ENCODE measurements at places on chromosomes 6 and 20.

GRCh38 chr20:740162-740561, 28.1 kb downstream of the SLC52A3 start:
- DNase-seq = no peak

- no peak for DNase-seq
Observed at GRCh38 chr6:139533171-139533570, 158.7 kb upstream of the CITED2 start.

DNA sequence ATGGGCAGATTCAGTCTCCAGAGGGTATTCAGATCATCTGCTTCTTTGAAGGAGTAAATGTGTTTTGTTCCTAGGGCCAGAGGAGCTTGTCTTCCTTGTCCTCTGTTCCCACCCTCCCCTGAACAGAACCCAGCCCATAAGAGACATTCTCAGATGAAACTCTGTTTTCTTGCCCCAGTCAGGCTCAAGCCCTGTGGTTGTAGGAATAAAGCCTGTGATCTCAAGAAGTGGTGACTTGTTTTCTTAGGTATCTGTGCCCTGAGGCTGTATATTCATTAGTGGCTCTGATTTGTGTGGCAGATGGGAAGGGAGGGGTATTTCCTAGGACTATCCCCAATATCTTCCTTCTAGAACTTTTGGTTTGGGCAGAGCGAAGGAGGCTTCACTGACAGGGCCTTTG, 27.9 kb downstream of the GSS start:
- DNase-seq = no peak

DNA sequence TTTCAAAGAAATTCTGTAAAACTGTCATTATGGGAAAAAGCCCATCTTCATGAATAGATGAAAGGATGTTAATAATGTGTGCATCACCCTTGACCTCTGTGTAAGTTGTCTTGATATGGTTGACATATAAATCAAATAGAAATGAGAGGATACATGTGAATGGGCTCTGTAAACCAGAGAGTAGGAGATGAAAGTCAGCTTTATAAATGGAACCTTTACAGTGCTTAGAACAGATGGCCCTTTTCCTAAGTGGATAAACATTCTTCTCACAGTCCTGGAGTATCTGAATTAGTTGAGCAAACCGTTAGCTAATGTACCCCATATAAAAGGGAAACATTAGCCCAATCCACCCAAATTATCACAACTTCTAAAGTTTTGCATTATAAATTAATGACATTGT, 57.5 kb downstream of the MYLK4 start:
- DNase-seq = no peak

- DNase-seq = no peak
Observed at GRCh38 chr6:32127409-32127716, 683 bp downstream of the ATF6B start.

DNA sequence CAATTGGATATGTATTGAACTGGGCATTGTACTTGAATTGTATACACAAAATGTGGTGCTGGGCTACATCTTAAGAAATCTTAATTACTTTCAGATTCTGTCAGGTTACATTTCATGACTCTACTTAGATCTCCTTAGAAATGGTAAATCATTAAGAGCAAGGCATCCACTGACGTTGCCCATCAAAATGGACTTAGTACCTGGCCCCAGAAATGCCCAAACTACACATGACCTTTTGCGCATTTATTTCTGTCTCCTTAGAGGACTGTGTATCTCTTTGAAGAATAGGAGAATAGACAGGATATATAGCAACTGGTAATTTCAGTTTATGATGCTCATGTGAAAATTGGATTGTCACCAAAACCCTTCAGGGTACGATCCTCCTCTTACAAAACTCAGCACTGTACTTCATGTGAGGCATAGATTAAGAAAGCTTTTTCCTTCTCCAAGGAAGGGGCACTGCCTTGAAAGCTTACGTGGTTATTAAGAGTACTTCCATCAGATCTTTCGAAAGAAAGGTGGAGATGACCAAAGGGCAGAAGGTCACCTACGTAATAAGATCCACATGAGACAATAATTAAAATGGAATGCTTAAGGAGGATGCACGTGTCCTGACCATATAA, 61.4 kb upstream of the BMP2 start:
- DNase-seq = no peak

- DNase-seq = no peak
Observed at GRCh38 chr6:56235245-56235644, 12.1 kb downstream of the COL21A1 start.

DNA sequence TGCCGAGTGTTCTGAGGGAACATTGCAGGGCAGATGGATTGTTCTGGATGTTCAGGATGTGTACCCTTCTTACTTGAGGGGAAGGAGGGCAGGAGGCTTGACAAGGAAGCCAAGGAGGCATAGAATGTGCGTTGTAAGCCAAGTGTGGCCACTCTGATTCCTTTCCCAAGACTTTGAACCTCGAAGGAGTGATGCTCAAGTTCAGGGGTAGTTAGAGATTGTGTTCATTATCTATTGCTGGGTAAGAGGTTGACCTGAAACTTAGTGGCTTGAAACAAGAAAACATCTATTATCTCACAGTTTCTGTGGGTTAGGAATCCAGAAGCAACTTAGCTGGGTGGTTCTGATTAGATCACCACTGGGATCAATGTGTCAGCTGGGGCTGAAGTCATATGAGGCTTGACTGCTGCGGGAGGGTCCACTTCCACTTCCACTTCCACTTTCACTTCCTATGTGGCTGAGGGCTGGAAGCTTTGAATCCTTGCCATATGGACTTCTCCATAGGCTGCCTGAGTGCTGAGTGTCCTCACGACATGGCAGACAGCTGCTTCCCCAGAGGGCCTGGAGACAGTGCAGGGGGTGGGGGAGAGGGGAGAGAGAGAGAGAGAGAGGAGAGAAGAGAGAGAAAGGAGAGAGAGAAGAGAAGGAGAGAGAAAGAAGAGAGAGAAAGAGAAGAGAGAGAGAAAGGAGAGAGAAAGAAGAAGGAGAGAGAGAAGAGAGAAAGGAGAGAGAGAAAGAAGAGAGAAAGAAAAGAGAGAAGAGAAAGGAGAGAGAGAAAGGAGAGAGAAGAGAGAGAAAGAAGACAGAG, 6.9 kb upstream of the CD40 start:
- DNase-seq = no peak

DNA sequence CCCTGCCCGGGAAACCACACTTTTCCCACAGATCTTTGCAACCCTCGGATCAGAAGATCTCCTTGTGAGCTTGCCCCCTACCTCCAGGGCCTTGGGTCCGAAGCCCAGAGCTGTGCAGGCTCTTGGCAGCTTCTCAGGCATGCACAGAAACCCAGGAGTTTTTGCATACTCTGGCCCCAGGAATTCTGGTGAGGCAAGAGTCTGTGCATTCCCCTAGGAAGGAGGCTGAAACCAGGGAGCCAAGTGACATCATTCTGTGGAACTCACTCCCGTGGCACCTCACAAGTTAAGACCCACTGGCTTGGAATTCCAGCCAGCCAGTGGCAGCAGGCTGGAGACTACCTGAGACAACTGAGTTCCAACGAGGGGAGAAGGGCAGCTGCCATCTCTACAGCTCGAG, 100.1 kb downstream of the TNFRSF21 start:
- DNase-seq = no peak

DNA sequence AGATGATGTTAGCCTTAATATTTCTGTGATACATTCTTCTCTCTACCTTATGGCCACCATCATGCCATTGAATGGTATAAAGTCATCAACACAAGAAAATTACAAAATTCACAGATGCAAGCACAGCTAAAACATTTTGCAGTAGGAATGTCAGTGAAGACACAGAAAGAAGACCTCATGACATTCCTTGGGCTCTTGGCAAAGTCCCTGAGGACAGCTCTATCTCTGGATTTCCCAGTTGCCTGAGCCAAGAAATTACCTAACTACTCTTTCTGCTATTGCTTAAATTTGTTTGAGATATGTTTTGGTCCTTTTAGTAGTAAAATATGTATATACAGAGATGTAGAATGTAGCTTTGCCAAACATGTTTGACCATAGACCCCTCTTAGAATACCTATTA, 201.0 kb upstream of the STXBP5 start:
- DNase-seq = no peak

- no peak for DNase-seq
Observed at GRCh38 chr6:139752086-139752485, 377.6 kb upstream of the CITED2 start.

- no peak for DNase-seq
Observed at GRCh38 chr6:105372849-105373182, 30.1 kb downstream of the PREP start.

DNA sequence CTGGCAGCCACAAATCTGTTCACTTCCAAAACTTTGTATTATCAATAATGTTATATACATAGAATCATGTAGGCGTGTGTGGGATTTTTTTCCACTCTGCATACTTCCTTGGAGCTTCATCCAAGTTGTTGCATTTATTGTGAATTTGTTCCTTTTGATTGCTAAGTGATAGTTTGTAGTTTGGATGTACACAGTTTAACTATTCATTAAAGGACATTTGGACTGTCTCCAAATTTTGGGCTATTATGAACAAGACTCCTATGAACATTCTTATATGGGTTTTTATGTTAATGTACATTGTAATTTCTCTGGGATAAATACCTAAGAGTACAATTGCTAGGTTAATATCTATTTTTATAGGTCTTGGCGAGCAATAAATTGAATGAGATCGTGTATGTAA, 36.2 kb upstream of the GCNT2 start:
- DNase-seq = no peak

- DNase-seq = no peak
Observed at GRCh38 chr6:117270055-117270842, 4.9 kb downstream of the VGLL2 start.

- DNase-seq = no peak
Observed at GRCh38 chr6:151263967-151264366, 24.2 kb downstream of the AKAP12 start.

DNA sequence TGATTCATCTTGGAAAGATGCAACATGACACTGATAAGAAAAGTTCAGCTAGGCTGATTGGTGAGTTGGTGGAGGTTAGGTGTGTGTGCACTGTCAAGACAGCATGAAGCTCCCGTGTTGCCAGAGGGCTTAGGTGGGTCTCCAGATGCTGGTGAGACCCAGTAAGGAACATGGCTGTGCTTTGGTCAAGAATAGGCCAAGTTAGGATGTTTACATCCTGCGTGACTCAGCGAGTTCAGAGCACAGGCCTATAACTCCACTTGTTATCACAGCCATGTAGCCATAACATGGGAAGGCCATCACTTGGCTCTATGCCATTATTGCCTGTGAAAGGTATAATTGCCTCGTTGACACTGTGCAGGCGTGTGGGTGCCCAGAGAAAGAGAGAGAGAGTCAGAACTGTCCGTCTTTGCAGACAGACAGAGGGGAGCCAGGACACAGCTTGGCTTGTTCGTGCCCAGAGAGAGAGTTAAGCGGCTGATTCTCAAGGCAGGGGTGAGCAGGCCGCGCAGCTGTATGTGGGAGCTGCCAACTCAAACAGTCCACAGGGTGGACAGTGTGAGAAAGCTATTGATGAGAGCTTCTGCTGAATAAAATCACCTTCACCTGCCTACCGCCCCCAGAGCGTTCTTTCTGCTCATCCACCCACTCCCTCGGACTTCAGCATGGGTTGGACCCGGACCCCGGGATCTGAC, 43.5 kb downstream of the OR2B6 start:
- DNase-seq = no peak

Data from NCI-H2107 (cell line).